ENCODE measurements at places on chromosomes 2 and 18.

DNA sequence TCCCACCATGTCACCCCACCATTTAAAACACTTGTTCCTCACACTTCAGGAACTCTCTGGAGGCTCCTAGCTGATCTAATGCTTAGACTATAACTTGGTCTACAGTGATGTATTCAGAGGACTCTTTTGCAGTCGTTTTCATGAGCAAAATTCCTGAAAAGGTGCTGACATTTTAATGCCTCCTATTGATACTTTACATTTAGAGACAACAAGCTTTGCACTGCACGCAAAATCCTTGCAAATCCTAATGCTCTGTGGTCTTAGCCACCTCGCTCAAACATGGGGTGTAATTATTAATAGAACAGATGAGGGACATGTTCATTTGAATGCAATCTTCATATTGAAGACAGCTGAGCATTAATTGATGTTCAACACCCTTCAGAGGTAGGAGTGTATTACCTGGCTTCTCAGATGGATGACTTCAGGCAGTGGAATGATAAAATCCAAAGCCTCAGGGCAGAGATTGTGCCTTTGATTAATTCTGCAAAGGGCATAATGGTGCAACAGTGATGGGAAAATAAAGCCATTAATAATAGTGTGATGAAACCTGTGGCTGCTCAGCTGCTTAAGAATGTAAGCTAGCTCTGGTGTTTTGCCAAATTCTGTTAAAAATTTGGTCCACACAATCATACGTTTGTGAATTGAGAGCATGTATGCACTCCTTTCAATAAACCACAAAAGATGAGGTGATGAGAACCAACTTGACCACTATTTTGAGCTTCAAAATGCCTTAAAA, 5.4 kb downstream of the CTAGE1 start:
- DNase-seq = no peak

- DNase-seq = no peak
These were observed 70.3 kb upstream of the DOCK10 start for GRCh38 chr2:225112362-225113126.

GRCh38 chr2:195270466-195271039, 386.5 kb upstream of the SLC39A10 start:
- no peak for DNase-seq

- no peak for DNase-seq
These were observed 27.1 kb downstream of the SRBD1 start for GRCh38 chr2:45583977-45584376.

DNA sequence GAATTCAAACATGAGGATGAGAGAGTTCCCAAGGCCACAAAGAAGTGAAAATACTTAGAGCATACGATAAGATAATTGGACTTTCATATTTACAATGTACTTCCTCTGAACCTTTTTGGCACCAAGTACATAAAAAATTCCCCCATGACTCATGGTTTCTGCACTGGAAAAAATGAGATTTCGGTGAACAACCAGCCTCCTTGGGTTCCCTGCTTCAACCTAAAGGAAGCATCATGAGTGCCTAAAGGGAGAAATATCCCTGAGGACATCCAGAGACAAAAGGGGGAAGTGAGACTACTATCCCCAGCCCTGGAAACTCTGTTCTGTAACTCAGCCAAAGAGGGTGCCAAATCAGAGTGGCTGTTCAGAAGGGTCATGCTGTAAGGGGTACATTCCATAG, 562.7 kb upstream of the SLC39A10 start:
- no peak for DNase-seq

DNA sequence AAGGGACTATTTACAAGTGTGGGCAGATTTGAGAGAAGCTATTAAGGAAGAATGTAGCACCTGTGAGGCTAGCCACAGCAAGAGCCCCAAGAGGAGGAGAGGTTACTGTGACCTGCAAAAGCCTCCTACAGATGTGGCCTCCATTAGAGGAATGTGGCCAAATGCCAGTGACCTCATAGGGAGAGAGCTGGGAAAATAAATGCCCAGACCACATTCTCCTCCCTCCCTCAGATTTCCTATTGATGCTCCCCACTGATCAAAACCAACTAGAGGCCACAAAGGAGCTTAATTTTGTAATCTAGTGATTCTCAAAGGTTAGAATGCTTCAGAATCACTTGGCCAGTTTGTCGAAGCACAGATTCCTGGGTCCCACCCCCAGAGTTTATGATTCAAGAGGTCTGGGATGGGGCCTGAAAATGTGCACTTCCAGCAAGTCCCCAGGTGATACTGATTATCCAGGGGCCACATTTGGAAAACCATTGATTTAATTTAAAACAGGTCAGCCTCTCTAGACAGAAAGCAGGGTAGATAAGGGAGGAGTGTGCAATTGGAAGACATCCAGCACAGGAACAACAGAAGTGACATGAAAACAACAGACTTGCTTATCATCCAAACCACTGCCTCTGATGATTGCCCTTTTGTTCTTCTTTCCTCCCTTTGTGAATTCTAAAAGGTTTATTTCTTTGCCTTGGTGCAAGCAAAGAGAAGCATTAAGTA, 61.2 kb upstream of the RBBP8 start:
- DNase-seq = no peak

DNA sequence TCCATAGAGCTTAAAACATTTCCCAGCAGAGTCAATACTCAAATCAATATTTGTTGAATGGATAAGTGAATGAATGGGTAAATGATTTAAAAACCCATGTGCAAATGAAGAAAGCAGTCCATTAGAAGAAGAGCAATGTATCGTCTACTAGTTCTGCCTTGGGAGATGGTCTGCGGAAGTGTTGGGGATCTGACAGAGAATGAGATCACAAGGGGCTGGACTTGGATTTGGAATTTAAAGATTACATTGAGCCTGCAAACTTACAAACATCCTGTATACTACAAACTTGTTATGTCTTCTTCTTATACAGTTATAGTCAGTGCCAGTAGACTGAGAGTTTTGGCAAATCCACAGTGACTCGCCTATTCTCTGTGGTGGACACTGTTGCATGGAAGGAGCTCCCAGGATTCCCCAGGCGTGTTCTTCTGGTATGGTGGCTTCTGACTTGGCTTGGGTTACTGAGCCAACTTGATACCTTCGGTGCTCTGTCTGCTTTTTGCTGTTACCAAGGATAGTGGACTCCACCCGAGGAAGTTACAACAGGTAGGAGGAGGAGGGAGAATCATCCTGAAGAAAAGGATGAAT, 163.3 kb upstream of the SERPINE2 start:
- DNase-seq = no peak

- no peak for DNase-seq
These were observed 34.3 kb upstream of the KCNG2 start for GRCh38 chr18:79763407-79763806.

- no peak for DNase-seq
These were observed 54.2 kb downstream of the DTNB start for GRCh38 chr2:25619185-25619584.

- DNase-seq = no peak
These were observed 15.5 kb upstream of the METTL21A start for GRCh38 chr2:207640661-207641060.

- DNase-seq = no peak
These were observed at the start of gene NEURL3 for GRCh38 chr2:96505231-96505889. NEURL3 (minus strand) TSS chr2:96505357; CDS start chr2:96505286, 71 bp downstream.

- no peak for DNase-seq
These were observed 72.6 kb upstream of the ZNF532 start for GRCh38 chr18:58792086-58792485.

- DNase-seq = no peak
These were observed 9.8 kb upstream of the SAP130 start for GRCh38 chr2:128037649-128038048.

- no peak for DNase-seq
These were observed 70.1 kb upstream of the BZW1 start for GRCh38 chr2:200741468-200742202.

GRCh38 chr2:221186873-221187272, 385.2 kb downstream of the EPHA4 start:
- no peak for DNase-seq

DNA sequence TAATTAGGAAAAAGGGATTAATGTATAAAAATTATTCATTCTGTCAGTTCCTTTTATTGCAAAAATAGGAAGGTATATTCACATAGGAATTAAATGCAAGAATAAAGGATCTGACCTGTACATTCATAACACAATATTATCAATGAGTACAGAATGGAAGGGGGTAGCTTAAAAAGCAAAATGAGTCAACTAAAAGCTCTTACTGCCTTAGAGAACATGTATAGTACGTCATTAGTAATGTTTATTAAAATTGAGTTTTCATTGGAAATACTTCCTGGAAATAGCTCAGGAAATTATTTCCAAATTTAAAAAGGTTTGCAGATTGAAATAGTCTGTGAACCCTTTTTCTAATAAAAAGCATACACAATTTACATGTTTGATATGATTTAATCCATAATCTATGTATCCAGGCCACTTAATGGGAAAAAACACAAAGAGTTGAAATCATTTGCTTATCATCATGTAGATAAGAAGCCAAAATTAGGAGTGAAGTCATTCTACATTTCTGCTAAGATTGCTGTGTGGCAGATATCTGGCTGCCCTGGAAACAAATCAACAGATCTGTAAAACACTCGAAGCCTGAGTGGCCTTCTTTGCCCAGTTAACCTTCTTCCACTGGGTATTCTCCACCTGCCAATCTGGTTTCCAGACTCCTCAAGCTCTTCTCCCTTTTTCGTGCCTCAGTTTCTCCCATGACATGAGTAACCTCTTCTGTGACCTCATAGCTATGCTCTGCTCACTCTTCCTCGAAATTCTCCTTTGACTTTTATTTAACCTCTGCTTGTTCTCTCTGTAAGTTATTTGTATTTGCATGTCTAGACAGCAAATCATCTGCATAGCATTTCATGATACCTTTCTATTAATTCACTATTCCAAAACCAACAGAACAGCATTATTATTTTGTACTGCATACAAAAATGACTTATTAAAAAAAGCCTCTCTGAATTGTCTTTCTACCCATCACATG, 181.2 kb upstream of the REV1 start:
- no peak for DNase-seq

GRCh38 chr2:46519265-46519664, 39.9 kb downstream of the TMEM247 start:
- DNase-seq = no peak

DNA sequence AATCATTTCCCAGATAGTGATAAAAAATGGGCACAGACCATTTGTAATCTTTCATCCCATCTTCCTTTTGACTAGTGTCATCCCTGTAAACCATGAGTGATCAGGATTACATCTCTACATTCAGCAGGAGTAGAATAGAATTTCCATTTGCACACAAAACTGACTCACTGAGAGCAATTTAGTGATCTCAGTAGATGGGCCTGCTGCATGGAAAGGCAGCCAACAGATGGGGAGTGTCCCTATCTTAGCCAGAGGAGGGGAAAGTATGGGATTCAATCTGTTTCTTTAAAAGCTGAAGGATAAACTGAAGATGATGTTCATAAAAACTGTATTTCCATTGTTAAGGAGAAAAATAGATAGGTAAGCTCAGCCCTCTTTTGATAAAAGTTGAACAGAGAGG, 441.7 kb downstream of the ZNF521 start:
- no peak for DNase-seq

DNA sequence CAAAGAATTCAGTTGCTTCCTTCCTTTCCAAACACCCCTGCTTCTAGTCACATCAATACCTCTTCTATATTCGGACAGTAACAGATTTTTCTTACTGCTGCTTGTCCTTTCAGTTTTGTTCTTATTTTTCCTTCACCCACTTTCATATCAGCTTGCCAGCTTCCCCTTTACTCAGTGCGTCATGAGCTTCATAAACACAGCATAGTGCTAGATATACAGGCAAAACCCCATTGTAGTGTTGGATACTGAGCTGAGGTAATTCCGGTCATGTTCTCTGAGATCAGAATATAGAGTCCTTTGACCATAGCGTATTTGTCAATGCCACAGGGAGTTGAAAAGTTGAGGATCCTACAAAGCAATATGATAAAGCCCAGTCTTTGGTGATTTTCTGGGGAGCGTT, 2.4 kb downstream of the FARP2 start:
- no peak for DNase-seq

DNA sequence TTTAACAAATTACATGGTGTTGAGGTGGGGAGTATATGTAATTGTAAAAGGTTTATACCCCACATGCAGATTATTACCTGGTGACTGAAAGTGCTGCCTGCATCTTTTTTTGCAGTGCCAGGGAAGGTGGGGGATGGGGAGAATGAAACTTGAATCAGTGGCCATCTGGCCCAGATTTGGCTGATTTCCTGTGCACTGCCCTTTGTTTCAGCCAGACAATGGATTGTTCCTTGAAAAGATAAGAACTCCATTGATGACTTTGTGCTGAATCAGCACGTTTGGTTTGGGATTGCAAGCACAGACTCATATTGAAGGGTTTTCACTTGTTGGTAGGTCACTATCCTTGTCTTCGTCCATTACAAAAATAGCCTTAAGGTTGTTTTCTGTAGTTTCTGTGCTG, 20.9 kb downstream of the GREB1L start:
- no peak for DNase-seq

GRCh38 chr2:160371251-160372009, 122.2 kb downstream of the RBMS1 start:
- DNase-seq = no peak

GRCh38 chr2:60531701-60532133, 21.7 kb downstream of the BCL11A start:
- no peak for DNase-seq

DNA sequence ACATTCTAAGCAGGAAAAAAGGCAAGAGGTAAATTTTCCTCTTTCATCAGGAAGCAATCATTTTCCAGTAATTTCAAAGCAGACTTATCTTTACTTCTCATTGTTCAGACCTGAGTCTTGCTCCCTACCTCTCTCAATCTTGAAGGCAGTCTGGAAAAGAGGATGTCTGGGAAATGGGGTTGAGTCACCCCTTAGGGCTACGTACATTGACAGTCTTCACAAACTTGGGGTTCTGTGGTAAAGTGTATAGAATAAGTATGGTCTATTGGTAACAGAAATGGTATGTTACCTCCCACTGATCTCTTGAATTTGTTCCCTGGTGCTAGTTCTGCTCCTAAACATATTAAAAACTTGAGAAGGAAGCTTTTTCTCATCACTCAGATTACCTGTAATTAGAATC, 361.3 kb downstream of the SS18 start:
- no peak for DNase-seq

DNA sequence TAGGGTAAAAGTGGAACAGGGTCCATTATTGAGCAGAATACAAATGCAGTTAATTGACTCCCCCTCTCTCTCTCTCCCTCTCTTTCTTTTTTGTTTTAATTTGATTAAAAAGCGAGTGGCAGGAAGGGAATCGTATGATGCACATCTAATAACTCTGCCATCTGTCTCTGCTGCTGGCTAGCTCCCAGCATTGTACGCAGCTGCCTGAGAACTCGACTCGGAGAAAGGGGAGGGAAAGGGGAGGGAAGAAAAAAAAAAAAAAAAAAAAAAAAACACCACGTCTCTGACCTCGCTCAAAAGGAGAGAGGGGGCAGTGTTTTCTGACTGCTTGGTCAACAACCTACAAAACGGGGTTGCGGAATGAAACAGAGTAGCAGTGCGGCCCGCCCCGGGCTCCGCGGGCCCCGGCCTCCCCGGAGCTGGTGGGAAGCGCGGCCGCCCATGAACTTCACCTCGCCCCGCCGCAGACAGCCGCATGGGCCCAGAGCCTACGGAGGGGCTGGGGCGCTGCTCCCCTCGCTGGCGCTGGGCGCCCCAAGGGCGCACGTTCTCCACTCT, 265.7 kb downstream of the TCF4 start:
- DNase-seq = no peak

- DNase-seq = no peak
These were observed 3.9 kb downstream of the MAPRE2 start for GRCh38 chr18:35045121-35045520.

- no peak for DNase-seq
These were observed 75.5 kb upstream of the GATA6 start for GRCh38 chr18:22093731-22094357.

Measured in stimulated activated CD4-positive, alpha-beta T cell treated with anti-CD3 and anti-CD28 coated beads, Interleukin-12 subunit alpha, Interleukin-12 subunit beta, amount 100 ng/mL, for 24 hours (primary cell).